ENCODE measurements at places on chromosomes 3 and 15.

DNA sequence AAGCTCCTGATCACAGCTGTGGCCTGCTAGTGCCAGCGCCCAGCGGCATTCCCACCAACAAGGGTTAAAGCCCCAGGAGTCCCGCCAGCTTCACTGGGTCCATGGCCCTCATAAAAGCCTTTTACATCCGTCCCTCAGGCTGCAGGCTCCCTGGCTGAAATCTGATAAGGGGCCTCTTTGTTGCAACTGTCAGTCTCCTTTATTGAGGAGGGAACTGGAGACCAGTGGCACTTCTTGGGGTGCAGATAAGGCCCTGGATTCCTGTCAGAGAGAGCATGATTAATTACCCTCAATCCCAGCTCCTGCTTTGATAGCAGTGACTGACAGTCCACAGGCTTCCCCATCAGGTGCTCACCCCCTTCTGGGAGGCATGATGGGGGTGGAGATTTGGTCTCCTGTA lies 30.9 kb upstream of the CLK3 start:
- no peak for DNase-seq

DNA sequence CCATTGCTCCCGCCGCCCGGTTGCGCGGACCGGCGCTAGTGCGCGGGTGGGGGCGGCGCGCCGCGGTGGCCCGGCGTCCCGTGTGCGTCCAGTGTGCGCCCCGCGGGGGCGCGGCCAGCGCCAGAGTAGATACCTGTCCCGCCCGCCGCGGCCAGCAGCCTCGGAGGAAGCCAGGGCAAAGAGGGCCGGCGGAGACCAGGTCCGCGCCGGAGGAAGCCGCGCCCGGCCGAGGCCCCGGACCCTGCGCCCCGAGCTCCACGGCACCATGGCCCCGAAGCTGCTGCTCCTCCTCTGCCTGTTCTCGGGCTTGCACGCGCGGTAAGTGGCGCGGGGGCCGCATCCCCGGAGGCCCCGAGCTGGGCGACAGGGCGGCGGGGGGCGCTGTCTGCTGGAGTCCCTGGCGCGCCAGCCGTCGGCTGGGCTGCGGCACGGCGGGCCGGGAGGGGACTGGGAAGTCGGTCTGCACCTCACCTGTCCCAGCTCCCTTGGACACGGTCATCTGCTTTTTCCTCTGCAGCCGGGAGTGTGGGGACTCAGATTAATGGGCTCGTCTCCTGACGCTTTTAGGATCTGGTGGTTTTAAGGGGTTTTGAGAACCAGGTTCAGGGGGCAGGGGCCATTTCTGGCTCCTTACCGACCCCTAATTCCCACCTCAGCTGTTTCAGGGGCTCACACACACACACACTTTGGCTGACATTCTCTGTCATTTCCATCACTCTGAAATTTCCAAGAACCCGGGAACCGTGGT lies 464 bp downstream of the GABRG3 start:
- no peak for DNase-seq

GRCh38 chr15:54687628-54688027 lies 509.1 kb downstream of the RSL24D1 start:
- DNase-seq: no peak

DNA sequence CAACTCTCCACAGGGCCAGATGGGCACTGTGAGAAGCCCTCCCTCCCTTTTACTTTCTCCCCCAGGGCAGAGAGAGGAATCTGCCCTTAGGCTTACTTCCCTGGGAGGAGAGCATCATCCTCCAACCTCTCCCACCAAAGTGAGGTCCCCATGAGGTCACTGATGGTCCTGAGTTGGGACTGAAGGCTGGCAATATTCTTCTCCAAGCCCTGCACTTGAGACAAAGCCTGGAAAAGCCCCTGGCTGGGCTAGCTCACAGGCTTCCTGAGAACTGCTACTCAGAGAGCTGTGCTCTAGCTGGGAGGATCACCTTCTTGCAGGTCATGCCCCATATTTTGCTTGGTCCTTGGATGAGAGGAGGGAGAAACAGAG lies 110.0 kb upstream of the MEF2A start:
- DNase-seq: no peak

DNA sequence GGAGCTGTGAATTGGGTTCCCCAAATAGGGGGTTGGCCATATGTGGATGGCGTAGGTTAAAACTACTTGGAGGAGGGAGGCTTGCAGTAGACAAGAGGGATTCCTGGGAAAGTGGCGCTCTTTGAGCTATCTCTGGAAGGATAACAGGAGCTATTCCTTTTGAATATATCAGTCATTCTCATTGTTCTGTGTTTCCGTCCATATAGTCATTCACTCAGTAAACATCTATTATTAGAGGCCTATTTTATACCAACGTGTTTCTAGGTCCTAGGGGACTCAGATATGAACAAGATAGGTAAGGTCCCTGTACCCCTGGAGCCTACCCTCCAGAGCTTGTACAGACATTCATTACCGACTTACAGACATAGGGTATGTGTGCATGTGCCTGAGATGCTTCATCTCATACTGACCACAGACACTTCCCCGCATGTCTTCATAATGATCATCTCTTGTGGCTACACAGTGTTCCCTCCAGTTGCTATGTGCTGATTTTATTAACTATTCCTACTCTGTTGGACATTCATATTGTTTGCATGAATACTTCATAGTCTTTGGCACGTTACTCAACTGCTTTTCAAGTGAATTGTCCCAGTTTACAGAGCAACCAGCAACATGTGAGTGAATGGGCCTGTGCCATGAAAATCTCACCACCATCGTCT lies 55.8 kb upstream of the VILL start:
- DNase-seq: no peak

GRCh38 chr15:37056177-37057121 lies 43.9 kb downstream of the MEIS2 start:
- no peak for DNase-seq

GRCh38 chr15:60391722-60392315 lies 6.0 kb downstream of the ANXA2 start:
- DNase-seq: no peak

DNA sequence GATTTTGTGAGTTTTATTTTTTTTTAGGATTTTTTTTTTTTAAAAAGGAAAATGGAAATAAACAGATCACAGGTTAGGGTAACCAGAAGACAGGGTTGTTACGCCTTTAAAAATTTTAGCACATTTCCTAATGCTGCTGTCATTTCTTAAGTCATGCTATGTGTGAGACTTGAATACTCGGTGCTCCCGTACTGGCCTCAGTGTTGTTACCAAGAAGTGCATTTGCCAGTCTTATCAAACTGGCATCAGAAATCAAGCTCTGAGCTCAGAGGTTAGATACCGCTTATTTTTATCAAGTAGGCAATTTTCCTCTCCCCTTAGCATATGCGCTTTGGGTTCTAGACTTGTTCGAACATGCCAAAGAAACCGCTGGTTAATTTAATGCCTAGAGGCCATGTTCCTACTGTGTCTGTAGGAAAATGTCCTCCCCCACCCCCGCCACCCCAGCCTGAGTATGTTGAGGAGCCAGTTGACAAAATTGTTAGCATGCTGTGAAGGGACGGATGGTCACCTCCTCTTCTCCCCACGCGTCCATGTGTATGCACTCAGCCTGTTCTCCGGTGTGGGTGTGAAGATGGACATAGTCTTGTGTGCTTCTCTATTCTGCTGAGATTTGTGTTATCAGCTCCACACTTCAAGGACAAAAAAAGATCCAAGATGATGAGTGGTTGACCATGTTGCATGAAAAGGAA lies 88.9 kb downstream of the ITPR1 start:
- no peak for DNase-seq

GRCh38 chr3:170414202-170414663 lies 4.4 kb upstream of the CLDN11 start:
- DNase-seq: peak; percentile 99

GRCh38 chr3:66406831-66407610 lies 93.8 kb downstream of the LRIG1 start:
- no peak for DNase-seq

- DNase-seq: no peak
Observed at GRCh38 chr15:41487381-41487780, 6.3 kb upstream of the ITPKA start.

- no peak for DNase-seq
Observed at GRCh38 chr15:65940618-65940909, 71.3 kb downstream of the RAB11A start.

GRCh38 chr15:87952736-87953287 lies 303.7 kb downstream of the NTRK3 start:
- DNase-seq: no peak

Measured in fibroblast of skin of left quadriceps (primary cell).